ENCODE measurements at places on chromosomes 2 and 18. TPM values are rescaled to one million over a fixed set of nuclear protein-coding genes. Genes with fewer than 3 reads are reported as not detected.

DNA sequence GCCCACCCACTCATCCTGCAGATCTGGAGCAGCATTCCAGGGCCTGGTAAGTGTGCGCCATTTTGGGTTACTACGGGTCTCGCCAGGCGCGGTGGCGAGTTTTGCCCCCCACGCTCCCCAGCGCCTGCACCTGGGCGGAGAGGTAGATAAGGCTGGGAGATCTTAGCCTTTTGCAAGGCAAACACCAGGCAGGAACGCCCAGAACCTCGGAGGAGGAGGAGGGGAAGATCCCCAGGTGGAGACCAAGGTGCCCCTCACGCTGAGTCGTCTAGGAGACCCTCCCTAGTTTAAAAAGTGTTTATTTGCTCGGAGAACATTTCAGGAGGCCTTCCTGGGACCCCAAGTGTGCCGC lies 365 bp upstream of the RAMP1 start:
- no peak for DNase-seq

DNA sequence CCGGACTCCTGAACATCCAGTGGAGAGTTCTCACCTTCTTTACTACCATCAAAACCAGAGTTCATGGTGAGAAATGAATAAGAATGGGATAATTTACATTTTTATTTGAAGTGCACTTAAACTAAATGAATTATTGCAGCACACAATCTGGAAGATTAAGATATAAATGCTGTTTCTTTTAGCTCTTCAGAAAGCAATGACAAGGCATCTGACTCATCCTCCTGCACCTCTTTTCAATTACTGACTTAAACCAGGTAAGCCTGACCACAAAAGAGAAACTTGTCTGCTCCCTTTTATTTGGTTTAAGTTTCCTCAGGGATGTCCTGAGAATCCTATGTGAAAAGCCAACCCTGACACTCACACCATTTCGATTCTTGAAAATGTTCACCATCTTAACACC lies 720 bp upstream of the DSC2 start:
- no peak for DNase-seq

DNA sequence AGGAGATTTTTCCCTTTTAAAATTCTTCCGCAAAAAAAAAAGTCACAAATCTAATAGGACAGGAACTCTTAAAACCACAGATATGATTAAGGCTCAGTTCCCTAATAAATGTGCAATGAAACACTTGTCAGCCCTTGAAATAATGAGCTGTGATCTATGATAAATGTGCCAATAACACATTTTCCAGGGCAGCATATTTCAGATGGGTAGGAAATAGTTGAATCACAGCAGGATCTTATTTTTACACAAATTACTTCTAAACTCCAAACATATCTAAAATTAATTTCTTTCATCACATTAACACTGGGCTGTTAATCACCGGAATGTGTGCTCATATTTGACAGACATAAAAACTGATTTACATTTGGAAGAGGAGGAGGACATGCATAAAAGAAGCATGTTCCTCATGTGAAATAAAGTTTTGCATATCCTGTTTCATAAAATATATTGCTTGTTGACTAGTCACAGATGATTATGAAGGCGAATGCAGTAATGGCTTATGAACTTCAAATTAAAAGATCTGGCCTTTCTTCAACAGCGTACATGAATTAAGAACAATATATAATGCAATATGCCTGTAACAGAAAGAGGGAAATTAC lies 281.4 kb downstream of the PAX3 start:
- DNase-seq: no peak

- no peak for DNase-seq
Observed at GRCh38 chr2:154452906-154453493, 245.5 kb upstream of the KCNJ3 start.

TMEM37 gene
- total RNA-seq: 0.13 TPM

GRCh38 chr2:82256983-82257632 lies 1952.6 kb upstream of the LRRTM1 start:
- no peak for DNase-seq

COL5A2 gene
- 37.0 TPM for total RNA-seq

DNA sequence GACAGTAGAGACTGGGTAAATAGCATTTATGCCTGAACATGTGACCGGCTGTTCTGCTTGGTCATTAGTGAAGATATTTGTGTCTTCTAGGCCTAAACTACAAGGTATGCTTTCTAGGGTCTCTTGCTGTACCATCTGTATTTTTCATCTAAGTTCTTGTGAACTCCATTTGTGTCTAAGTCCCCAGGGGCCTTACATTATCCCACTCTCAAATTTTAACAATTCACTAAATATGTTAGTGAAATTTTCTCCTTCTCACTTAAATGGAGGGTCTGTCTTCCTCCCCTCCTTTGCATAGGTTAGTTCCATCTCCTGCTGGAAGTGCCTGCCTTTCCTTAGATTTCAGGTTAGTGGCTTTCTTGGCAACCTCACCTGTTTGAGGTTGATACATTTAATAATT lies 382.6 kb downstream of the RAD51AP2 start:
- no peak for DNase-seq

SERPINB4 gene
- total RNA-seq: 0.13 TPM

GRCh38 chr2:81250270-81250669 lies 945.7 kb upstream of the LRRTM1 start:
- no peak for DNase-seq
